ENCODE measurements at places on chromosomes 3 and 15.
A peak's percentile ranks its signal among the peaks of the same experiment; 100 is the strongest.

DNA sequence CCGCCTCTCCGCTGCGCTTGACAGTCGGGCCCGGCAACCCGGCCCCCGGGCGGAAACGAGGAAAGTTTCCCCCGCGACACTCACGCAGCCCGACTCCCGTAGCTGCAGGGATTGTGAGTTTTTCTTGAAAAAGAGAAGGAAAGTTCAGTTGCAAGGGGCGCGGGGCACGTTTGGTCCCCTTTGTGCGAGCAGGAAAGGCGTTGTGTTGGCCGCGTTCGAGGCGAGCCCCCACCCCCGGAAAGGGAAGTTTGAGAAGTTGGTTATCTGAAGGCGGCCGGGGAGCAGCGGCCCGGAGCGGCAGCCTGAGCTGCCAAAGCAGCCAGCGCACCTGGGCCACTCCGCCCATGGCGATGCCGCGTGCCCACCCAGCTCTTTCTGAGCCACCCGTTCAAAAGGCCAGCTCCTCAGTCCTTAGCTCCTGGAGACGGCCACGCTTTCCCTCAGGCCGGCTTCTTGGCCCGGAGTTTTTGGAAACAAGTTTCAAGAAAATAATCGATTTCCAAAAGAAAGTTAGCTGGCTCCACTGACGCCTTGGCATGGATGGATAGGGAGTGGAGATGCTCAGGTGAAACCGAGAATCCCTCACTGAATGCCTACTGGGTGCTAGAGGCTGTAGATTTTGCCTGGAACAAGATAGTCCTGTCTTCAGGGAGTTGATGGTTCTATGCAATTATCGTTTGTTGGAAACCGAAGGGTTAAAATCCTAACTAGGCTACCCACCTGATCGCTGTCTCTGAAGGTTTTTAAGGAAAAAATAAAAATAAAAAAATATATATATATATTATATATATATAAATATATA is 832 bp downstream of the TGFBR2 start:
- peak; percentile 65 for DNase-seq

DNA sequence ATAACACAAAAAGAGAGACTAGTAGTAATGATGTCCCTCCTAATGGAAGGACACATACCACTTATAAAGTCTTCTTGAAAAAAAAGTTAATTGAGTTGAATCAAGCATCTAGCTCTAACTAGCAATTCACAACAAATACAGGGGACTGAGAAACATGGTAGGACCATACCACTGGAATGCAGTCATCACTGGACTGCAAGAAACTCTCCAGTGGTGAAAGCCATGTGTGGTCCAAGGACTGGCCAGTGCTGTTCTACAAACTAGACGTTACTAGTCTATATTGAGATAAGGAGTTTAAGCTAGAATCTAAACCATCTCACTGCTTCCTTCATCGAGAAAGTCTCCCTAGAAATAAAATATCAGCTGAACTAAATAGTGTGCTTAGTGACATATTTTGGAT is 16.7 kb downstream of the FBN1 start:
- DNase-seq, result no peak

DNA sequence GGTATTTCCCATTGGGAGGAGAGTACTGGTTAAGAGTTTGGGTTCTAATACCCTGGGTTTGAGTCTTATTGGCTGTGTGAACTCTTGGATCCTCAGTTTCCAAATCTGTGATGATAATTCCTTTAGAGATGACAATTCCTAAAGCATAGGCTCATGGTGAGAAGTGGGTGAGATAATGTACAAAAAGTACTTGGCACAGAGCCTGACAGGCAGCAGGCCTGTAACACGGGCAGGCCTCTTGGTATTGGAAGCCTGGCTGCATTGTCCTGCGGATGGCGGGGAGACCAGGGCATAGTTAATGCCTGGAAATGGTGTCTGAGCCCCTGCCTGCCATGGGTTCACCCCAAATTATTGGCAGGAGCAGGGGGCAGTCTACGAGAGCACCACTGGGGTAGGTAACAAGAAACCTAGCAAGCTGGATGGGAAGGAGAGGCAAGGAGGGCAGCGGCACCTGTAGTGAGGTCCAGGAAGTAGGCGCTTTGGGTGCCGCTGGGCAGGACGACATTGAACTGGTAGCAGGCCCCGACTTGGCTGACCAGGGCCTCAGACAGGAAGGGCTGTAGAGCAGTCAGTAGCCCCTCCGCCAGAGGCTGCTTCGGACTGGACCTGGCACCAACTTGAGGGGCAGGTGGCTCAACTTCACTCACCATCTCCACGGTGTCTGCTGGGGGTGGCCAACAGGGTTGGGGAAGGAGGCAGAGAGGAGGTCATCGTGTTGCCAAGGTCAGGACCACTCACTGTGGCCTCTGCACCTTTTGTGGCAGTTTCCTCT is 7.7 kb downstream of the STOML1 start:
- no peak for DNase-seq

DNA sequence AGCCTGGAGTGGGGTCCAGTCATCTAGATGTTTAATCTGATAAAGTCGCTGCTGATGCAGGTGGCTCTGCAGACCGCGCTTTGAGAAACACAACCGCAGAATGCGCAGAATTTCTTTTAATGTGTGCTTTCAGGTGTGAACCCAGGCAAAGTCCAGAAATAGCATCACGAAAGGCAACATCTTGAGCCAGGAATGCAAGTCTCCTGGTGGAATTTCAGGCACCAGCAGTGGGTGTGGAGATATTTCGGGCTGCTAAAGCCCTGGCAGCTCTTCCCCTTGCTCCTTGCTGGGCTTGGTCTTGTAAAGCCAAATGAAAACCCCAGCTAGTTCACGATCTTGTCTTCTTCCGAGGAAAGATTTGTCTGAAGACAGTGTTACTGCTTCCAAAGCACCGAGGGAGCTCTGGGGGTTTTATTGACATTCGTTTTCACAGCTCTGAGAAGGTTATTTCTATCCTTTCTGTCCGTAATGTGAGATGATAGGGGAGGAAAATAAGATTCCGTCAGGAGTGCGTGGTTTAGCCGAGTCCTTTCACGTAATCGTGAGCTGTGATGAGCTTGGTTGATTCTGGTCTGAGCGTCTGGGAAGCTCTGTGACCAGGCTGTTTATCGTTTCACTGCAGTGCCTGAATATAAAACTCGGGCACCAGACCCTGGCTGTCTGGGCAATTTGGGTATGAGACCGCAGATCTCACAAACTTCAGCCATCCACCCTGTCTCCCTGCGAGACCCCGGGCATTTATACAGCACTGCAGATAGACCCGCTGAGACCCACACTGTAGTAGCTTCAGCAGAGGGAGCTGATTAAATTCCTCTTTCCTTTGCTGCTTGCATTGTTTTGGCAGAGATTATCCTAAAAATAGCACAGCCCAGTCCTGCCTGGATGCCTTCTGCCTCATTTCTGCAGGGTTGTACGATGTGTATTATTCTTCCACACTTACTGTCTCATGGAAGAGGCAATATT is 67.0 kb upstream of the SLC25A26 start:
- DNase-seq, result no peak

GRCh38 chr3:177827511-177828207 is 630.4 kb upstream of the TBL1XR1 start:
- DNase-seq, result no peak

- peak; percentile 90 for DNase-seq
These were observed 6.0 kb downstream of the CTSH start for GRCh38 chr15:78938658-78939488.

Data from CD14-positive monocyte (primary cell).